Cardiac muscle cell (in vitro differentiated cells and primary cell): ENCODE measurements at places on chromosomes 3 and 15.

GRCh38 chr3:131608741-131609140 is 106.0 kb upstream of the MRPL3 start:
- DNase-seq = no peak

- DNase-seq = no peak
Observed at GRCh38 chr15:40379853-40380252, 2.7 kb upstream of the KNSTRN start.

- DNase-seq = peak; percentile 28
Observed at GRCh38 chr15:32844118-32844711, 126.4 kb downstream of the GREM1 start.

DNA sequence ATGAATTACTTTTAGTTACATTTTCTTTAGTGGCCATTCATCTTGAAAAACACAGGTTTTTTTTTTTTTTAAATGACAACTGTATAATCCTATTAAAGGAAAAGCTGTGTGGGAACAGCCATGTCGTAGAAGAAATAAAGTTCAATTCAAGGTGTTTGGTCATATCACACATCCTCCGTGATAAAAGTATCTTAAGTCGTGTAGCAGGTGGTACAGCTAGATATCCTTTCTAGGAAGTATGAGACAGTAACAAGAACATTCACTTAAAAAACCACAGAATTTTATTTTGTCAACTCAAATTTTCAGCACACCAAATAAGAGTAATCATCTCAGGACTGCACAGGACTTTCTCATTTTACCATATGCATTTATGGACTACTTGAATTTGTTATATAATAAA is 16.1 kb downstream of the ZDHHC23 start:
- no peak for DNase-seq

DNA sequence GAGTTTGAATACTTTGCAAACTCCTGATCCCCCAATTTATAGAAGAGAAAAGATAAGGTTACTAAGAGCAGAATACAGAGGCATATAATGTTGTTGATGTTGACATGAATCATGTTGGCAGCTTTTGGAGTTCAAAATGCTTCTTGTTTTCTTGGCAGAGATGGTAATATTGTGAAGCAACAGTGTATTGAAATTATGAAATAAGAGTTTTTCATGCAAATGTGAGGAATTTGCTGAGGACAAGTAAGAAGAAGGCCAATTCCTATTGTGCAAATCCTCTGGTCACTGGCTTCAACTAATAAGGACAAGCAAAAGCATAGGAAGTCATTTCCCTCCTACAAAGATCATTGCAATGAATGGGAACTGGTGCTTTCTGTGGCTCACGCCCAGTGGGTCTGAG is 126.9 kb upstream of the CHL1 start:
- DNase-seq = no peak

DNA sequence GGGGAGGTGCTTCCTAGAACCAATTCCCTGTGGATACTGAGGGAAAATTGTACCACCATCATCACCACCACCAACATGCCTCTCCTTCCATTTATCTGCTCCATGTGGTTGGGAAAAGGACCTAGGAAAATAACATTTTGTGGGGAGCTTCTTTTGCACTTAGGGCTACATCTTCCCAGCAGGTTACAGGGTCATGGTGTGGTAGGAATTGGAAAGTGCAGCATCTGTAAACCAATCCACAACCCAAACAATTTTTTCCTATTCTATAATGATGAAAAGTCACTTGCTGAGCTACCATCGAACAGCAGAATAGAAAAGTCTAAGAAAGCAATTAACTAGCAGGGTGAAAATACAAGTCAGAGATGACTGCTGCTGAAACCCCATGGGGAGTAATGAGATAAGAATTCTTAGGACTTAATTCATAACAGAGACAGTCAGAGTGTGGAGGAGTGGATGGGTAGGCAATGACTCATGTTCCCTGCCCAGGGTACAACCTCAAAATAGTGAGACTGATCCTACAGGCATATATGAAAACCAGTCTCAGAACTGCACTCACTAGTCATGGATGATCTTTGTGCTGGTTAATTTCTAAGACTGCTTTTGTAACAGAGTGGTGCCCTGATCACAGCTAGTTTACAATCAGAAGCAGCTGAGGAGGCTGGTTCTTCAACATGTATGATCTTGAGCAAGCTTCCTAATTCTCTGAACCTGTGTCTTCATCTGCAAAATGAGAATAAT is 38.1 kb upstream of the LEKR1 start:
- DNase-seq = no peak
